Astrocyte of the spinal cord (primary cell): ENCODE measurements at places on chromosomes 13 and 19.

DNA sequence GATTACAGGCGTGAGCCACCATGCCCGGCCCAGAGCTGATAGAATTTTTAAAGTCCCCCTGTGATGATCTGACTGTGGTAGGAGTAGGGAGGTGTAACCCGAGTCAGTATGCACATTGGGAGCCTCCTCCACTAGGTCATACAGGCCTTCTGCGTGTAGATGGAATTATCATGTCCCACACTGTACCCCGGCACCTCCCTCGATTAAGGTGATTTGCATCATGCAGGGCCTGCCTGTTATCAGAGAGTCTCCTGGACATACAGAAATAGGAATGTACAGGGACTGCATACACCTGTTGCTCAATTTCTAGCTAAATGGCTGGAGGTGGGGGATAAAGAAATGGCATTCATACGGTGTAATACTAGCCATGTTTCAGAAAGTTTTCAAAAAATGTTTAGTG lies 922 bp upstream of the ERVK3-1 start:
- DNase-seq: no peak

- DNase-seq: no peak
Measured at GRCh38 chr13:20566468-20566897, 474 bp upstream of the IFT88 start.

- no peak for DNase-seq
Measured at GRCh38 chr13:77810878-77811277, 107.8 kb downstream of the EDNRB start.

DNA sequence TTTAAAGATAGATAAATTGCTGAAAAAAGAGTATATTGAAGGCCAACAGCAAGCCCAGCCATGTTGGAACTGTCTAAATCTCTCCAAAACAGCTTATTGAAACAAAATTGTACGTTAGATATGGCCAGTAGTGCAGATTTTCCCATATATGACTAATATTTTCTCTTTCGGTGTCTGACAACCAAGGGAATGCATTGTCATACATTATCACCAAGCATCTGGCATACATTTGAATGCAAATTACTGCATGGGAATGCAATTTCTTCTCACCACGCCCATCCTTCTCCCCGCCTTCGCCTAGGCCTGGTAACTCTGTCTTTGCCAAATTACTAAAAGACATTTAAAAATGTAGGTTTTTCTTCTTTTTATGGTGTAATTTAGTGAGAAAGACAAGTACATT lies 32.5 kb upstream of the IRS2 start:
- DNase-seq: no peak
